ENCODE measurements at places on chromosomes 2 and 18.

GRCh38 chr2:23867449-23867848 lies 59.5 kb downstream of the ATAD2B start:
- no peak for DNase-seq

GRCh38 chr2:119305497-119306195 lies 61.0 kb downstream of the C2orf76 start:
- DNase-seq = no peak

GRCh38 chr18:32378705-32379104 lies 92.0 kb downstream of the GAREM1 start:
- no peak for DNase-seq

DNA sequence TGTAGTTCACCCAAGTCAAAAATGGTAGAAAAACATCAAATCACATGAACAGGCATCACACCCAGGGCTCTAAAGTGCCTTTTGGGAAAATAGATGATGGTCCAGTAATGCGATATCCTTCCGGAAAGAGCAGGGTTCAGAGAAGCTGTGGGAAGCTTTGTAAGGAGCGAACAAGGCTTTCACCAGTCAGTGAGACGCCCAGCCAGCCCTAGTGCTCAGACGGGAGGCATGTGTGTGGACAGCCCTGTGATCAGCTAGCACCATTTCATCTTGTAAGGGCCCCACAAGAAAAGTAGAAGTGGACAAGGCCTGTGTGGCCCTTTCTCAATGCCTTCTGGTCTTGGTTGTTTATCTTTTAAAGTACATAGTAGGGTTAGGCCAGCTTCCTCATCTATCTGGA lies 76.1 kb downstream of the SMIM21 start:
- DNase-seq = no peak

GRCh38 chr2:138649571-138649970 lies 130.6 kb downstream of the NXPH2 start:
- no peak for DNase-seq

- no peak for DNase-seq
These were observed 8.6 kb downstream of the SDC1 start for GRCh38 chr2:20216130-20217025.

GRCh38 chr18:45541421-45541820 lies 73.9 kb upstream of the SLC14A2 start:
- DNase-seq = no peak

DNA sequence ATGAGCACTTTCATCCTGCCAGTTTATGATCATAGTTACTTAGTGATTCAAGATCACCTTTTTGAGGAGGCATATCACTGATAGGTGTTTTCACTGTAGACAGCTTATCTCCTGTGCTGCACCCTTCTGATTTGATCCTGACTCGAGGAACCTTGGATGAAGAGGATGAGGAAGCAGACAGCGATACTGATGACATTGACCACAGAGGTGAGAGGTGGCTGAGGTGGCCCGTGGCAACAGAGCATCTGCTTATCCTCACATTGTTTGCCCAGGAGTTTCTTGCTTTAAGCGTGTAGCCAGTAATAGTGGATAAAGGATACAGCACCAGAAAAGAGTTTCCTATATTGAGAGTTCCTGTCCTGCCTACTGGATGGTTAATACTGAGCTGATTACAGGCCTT lies 15.7 kb downstream of the SUPT7L start:
- DNase-seq = no peak

DNA sequence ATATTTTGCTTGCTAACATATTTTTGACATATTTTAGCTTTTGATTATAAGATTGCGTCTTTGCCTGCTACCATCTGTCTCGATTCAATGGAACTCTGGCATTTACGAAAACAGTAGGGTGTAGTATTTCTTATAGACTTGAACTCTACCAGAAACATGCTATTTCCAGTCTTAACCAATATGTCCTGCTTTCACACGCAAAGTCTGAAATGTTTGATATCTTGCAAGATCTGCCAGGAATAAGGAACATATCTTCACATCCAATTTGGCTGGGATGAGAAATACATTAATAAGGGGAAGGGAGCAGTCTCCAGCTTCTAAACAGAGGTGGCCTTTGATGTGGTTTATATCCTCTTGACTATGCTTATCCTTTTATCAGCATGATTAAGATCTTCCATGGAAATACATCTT lies 299.4 kb downstream of the ZNF521 start:
- DNase-seq = no peak

DNA sequence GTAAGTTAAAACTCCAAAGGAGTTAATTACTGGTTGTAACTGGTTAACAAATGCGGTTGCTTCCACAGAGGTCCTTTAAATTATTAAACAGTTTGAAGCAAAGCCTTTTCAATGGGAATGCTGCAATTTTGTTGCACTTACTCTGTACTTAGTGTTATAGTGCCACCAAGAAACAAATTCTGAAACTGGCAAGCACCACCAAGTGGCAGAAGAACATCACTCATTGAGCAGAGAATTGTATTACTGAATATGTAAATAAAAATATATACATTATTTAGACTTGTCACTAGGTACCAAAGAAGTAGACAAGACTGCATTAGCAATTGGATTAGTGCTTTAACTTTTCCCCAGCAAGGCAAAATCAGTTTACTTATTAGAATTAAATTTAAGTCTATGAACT lies 2.6 kb upstream of the TMEFF2 start:
- DNase-seq = no peak

DNA sequence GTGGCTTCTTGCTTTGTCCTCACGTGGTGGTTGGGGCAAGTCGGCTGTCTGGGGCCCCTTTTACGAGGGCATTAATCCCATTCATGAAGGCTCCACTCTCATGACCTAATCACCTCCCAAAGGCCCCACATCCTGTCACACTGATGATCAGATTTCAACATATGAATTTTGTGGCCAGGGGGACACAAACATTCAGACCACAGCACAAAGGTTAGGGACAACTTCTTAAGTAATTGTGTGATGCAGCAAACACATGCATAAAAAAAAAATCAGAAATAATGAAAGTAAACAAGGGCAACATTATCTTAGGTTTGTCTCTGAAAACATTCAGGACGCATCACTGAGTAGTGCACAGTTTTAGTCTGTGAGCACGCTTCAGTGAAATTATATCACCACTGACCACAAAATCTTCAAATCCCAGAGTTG lies 54.2 kb upstream of the FRZB start:
- no peak for DNase-seq

DNA sequence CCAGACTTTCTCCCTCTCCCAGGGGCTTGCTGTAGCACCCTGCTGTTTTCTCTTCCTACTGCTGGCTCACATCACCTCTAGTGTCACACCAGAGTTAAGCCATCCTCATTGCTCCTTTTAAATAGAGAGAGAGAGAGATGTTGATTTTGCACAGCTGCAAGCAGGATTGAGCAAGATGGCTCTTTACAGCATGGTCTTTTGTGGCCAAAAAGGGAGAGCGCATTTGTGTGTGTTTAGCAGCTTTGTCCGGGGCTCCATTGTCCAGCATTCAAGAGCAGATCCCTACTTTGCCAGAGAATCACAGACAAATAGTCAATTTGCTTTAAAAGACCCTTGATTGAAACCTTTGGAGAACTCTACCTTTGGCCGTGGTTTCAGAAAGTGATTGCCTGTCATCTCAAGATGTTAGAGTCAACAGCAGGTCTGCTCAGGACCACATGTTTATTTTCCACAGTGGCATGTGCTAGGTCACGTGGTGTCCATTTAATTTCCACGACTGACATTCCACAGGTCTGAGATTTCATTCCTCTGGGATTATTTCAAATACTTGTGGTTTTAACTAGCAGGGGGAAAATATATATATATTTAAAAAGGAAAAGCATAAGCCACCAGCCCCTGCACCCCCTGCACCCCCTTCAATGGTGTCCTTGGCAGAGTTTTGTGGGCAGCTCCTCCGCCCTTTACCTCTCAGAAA lies 359.9 kb upstream of the SLC14A2 start:
- DNase-seq = no peak

GRCh38 chr2:52698408-52698807 lies 1069.2 kb upstream of the CHAC2 start:
- no peak for DNase-seq

DNA sequence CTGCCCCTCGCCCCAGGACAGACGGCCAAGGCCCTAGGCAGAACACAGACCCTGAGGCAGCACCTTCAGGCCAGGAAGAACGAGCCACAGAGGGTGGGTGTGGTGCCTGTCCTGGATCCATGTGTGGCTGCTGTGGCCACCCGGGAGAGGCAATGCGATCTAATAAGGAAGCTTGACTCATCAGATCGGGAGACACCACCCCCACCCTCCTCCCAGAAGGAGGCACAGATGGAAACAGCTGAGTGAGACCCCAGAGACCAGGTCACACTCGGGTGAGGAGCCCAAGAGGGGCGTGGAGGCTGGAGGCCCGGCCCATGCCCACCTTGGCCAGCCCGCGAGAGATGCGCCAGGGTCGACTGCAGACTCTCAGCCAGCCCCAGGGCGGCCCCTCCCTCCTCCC lies 20.3 kb downstream of the KCNG2 start:
- DNase-seq = no peak

DNA sequence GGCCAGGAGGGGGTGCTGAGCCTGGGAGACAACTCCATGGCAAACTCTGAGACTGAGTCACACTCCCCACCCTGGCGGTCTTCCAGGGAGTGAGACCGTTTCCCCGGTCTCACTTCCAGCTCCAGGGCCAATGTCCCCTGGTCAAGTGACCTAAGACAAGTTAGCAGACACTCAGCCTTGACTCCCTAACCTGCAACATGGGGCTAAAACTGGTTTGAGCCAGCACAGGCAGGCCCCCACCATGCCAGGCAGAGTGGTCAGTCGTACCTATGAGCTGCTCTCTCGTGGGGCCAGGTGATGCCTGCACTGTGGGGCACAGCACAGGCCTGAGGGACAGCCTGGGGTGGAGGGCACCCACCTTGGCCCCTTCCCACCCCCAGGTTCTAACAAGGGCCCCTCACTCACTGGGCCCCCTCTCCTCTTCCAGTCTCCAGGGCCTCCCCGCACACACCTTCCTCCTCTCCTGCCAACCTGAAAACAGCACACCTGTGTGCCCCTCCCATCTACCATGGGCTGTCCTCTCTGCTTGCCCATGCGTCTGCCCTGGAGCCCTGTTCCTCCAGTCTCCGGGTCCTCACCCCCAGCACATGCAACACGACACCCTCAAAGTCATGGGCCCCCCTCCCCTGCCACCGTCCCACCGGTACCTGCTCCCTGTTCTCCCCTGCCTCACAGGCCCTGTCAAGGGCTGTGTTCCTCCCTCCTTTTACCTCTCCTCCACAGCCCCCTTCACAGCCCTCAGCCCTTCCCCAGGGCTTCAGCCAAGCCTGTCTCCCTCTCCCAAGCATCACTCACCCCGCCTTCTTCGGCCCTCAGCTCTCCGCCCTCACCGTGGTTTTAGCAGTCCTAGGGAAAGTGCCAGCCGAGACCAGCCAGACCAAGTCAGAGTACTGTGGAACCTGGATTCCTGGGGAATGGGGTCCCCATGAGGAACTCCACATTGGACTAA lies 1.6 kb downstream of the GPR17 start:
- no peak for DNase-seq

GRCh38 chr2:71788601-71789240 lies 335.4 kb downstream of the DYSF start:
- DNase-seq = no peak

DNA sequence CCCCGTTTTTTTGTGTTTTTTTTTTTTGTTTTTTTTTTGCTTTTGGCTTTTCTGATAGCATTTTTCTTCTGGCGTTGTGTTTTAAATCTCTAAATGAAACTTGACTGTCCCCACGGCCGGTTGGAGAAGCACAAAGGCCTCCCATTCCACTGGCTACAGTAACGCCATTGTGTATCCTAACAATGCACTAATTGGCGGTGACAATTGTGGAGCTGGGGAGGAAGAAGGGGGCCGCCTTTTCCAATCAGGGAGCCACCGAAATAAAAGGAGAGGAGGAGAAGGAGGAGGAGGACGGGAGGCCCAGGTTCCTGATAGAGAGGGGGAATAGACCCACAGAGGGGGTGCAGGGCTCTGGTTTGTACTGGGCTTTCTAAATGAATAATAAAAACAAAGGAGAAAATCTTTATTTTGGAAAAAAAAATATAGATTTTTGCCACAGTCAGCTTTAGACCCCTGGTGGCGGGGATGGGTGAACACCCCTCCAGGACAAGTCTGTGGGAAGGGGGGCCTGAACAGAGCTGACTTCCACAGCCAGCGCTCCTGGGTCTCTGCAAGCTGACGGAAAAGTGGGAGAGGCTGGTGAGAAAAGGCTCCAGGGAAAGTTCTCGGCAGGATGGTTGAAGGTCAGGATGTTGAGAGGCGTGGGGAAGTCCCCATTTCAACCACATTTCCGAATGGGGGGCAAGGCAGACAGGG lies 43.7 kb upstream of the FZD5 start:
- DNase-seq = no peak

GRCh38 chr2:45765007-45765727 lies 113.7 kb downstream of the PRKCE start:
- no peak for DNase-seq

GRCh38 chr2:57097855-57098254 lies 914.1 kb downstream of the CCDC85A start:
- no peak for DNase-seq

DNA sequence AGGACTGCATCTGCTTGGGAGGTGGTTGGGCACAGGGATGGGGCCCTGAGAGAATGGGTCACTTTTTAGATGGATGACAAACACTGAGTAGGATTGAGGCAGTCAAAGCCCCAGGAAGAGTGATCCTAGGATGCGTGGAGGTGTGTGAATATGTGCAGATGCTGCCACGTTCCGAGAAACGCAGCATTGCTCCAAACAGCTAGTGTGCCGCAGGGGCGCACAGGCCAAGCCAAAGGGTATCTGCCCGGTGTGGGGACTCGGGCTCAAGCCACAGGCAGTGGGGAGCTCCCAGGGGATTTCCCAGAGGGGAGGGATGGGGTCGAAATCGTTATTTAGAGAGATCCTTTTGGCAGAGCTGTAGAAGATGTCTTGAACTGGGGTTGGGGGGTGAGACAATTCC lies 274.1 kb downstream of the ALPK2 start:
- DNase-seq = no peak

GRCh38 chr2:8344144-8345097 lies 337.4 kb upstream of the ID2 start:
- DNase-seq = no peak

DNA sequence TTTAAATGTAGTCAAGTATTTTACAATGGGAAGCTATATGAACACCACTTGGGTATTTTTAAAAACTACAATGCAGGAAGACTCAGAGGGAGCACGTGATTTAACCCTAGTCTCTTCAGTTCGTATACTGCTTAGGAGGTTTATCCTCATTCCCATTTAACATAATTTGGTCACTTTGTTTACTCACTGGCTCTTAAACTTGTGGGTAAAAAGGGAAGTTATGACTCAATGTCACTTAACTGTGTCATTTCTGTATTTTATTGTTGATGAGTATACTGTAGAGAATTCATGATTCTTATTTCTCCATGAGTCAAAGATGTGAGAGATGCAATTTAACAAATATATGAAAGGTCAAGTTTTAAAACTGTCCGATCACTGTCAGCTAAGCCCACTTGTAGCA lies 48.2 kb downstream of the SLC66A3 start:
- DNase-seq = no peak

GRCh38 chr18:31850844-31851243 lies 90.2 kb upstream of the SLC25A52 start:
- DNase-seq = no peak

Measured in effector CD4-positive, alpha-beta T cell (primary cell).